ENCODE measurements at places on chromosomes 3 and 15.

GRCh38 chr15:98529205-98530145, 118.9 kb upstream of the IGF1R start:
- no peak for DNase-seq

DNA sequence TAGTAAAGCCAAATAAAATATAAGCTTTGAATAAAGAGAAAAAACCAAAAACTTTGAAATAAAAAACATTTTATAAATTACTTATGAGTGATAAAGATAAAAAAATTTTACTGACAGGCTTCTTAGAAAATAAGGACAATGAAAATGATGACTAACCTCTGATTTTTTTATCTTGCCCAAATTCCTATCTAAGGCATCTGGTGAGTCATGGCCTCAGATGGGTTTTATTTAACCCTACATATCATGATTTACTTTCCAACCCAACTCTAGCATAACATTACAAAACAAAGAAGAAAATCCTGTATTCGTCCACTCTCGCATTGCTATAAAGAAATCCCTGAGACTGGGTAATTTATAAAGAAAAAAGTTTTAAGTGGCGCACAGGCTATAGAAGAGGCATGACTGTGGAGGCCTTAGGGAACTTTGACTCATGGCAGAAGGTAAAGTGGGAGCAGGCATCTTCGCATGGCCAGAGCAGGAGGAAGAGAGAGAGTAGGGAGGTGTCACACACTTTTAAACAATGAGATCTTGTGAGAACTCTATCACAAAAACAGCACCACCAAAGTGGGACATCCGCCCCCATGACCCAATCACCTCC, 152.1 kb downstream of the NEK10 start:
- no peak for DNase-seq

GRCh38 chr15:41993472-41994170, 21.3 kb upstream of the EHD4 start:
- DNase-seq, result no peak

DNA sequence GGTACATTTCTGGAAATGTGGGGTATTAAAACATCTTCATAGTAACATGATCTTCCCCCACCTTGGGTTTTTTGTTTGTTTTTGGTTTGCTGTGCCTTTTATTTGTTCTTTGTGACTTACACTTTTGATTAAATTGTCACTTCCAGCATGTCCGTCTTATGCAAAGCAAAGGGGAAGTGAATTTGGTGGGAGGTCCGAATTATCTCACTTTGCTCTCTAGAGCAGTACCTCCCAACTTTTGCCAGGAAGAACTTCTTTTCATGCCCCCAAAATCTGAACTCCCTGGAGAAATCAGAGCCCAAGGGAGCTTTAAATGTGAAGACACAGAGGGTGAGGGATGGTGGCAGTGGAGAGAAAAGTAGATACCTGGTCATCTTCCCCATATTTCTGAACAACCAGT, 173.1 kb downstream of the IL5RA start:
- DNase-seq, result no peak

DNA sequence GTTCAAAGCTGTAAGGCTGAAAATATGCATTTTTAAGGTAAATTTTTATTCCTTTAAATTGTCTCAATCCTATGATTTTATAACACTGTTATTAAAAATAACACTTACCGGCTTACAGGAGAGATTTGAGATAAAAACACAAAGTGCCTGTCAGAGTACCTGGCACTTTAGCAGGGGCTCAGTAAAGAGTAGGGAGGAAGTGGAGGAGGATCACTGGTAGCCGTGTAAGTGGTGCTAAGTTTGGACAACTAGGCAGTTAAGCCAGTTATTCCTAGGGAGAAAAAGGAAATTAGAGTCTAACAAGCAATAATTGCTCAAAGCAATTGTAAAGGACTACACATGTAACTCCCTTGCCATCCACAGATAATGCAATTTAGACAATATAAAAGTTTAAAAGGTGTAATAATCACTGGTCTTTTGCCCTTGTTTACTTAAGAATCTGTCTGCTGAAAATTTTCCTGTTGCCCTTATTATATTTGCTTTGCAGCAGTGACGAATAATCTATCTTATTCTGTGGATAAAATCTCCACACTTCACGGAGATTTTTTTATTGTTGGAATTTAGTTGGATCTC, 204.8 kb downstream of the CDIN1 start:
- DNase-seq, result no peak

- no peak for DNase-seq
Observed at GRCh38 chr15:47610736-47611135, 106.6 kb upstream of the SEMA6D start.

DNA sequence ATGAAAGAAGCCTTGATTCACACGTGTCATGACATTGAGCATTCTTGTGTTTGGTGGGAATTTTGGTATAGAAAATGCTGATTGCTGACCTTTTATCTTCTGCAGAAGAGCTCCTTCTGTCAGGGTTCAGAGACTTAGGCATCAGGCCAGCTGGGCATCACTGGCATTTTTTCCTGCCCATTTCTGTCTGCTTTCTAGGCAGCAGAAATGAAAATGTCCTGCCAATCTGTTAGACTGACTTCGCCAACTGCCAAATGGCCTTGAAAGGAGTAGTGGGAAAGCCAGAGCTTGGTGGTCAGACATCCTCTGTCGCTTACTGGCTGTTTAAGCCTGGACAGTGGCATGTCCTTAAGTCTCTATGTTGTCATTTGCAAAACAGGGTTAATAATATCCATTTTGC, 57.4 kb downstream of the EEFSEC start:
- no peak for DNase-seq

- no peak for DNase-seq
Observed at GRCh38 chr3:115211810-115212492, 64.9 kb upstream of the ZBTB20 start.

GRCh38 chr3:172046268-172046915, 7.0 kb downstream of the FNDC3B start:
- DNase-seq, result no peak

DNA sequence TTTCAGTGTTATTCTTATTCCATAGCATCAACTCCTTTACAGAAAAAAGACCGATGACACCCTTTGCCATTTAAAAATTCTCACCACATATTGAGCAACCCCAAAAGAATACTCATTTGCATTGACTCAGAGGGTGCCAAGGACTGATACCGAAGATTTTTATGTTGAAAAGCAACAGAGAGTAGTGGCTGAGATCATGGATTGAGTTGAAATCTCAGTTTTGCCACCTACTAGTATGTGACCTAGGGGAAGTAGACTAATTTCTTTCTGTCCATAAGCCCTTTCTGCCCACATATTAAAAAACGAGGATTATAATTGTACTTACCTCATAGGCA, 313.9 kb upstream of the SATB1 start:
- no peak for DNase-seq

- no peak for DNase-seq
Observed at GRCh38 chr3:12393894-12394293, 90.4 kb upstream of the TSEN2 start.

GRCh38 chr3:77324105-77324504, 284.2 kb downstream of the ROBO2 start:
- no peak for DNase-seq

DNA sequence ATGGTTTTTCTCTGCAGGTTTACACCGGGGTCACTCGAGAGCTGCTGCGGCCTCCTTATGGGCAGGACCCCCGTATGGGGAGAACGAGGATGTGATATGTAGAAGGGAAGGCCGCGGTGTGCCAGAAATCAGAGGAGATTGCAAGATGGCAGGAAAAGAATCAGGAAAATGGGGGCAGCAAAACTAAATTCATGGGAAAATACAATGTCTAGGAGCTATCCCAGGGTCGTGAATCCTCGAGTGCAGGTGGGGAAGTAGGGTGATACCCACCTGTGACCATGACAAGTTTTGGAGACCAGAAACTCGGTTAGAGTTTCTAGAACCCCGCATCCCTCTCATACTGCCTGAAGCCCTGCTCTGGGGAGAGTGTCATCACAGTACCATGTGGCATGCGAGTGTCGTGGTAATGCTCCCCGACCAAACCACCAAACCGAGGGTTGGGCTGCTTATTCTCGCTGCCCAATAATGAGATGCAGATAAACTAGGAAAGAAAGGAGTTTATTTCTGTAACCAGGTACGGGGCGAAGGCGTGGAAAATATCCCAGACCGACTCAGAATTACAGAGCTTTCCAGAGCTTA, 781 bp downstream of the TRNT1 start:
- DNase-seq, result peak; percentile 59

DNA sequence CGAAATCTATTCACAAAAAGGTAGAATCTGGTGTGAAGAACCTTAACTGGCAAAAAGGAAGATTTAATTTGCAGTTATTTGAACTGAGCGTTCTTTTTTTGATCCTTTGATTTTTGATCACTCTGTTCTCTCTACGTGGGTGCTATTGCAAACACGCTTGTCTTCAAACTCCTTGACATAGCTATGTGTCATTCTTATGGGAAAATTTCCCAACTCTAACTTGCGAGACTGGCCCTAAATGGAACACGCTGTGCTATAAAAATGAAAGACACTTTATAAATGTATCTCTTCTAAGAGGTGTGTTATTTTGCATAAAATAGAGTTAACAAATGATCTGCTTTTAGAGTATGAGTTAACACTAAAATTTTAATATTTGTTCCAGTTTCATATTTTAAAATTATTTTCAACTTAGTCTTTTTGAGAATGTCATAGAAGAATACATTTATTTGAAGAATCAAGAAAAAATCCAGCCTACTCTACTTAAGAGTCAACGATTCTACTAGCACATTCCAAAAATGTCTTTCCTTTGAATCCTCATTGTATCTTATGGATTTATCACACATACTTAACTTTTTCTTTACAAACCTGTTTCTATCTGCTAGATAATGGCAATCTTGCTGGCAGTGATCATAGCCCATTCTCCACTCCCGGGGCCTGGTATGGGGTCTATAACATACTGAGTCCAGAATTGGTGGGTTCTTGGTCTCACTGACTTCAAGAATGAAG, 610.0 kb upstream of the TBL1XR1 start:
- DNase-seq, result no peak

DNA sequence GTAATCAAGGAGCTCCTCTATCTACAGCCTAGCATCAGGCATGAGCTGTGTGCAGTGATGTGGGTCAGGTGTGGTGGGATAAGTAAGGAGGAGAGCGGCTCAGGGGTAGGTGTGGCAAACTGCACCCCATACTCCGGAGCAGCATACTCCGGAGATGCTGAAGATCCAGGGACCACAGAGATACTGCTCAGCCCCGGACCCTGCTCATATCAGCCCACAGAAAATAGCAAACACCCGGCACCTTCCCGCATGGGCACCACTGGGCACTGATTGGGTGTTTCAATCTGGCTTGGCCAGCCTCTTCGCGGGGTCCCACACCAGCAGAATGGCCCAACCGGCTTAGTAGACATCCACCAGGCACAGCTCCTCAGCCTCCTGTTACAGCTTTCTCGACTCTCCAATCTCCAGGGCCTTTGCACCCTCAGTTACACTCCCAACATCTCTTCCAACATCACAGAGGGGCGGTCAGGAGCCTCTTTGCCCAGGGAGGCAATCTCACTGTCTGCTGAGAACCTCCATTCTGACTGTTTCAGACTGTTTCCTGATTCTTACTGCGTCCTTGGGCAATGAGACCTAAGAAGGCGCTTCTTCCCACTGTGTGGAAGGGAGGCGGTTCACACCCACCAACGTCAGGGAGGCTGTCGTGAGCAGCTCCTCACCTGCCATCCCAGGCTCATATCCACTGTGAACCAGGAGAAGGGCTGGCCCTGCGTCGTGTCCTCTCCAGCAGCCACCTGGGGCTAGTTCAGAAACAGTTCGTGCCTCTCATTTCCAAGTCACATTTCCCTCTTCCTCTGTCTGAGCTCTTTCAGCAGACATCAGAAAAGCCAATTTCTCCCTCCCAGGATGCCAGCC, 59.8 kb downstream of the CAPN7 start:
- DNase-seq, result no peak

DNA sequence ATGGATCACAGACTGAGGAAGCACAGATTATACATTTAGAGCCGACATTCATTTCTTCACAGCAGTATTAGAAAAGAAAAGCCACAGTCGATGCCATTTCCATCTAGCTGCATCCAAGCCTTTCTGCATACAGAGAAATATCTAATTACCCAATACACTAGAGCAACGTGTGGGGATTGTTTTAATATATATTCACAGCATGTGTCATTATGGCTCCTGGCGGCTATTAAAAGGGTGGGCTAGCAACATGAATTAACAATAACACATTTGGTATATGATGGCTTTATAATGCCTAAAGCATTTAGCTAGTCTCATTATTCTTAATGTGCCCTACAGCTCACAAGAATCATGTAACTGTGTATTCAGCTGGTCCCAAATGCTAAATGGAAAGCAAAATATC, 1030.5 kb downstream of the FHIT start:
- DNase-seq, result no peak

DNA sequence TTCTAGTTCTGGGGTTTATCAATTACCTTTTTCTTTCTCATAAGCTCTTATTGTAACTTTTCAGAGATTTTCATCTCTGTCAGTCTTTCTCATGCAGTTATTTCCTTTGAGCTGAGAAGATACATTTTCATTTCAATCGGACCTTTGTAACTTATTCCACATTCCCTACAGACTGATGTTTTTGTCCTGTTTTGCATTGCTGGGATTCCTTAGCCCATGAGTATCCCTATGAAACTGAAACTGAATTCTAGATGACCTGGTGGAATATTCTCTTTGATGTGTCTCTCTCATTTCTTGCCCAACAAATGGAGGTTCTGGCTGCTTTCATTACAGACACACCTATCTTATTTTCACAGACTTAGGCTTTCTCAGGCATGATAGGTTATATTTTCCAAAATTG, 10.5 kb upstream of the EPHA6 start:
- no peak for DNase-seq

- DNase-seq, result no peak
Observed at GRCh38 chr3:5707794-5708193, 520.3 kb downstream of the EDEM1 start.

DNA sequence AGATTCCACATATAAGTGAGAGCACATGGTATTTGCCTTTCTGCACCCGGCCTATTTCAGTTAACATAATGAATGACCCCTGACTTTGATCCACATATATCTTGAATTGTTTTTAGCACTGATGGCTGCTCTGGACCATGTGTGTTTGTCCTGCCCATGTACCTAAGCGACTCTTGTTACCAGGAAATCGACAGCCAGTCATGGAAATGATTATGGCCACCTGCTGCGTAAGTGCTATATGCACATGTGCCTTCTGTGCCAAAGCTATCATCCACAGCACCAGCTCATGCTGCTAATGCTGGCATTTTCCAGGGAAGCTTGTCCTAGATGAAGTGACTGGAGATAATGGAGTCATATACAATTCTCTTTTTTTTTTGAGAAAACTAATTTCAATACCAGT, 103.7 kb downstream of the PEX5L start:
- DNase-seq, result no peak

- DNase-seq, result no peak
Observed at GRCh38 chr15:61086756-61087155, 142.3 kb downstream of the RORA start.
